SHP77 treated with DMSO at 0.1 percent for 48 hours (cell line): ENCODE measurements at places on chromosomes 1 and 21.

GRCh38 chr1:98651116-98651632 lies 10.3 kb upstream of the SNX7 start:
- DNase-seq, result peak; percentile 43

GRCh38 chr21:37000381-37000780 lies 6.1 kb upstream of the RIPPLY3 start:
- DNase-seq, result no peak

- DNase-seq, result no peak
Measured at GRCh38 chr1:172375211-172375631, 45.3 kb upstream of the C1orf105 start.

DNA sequence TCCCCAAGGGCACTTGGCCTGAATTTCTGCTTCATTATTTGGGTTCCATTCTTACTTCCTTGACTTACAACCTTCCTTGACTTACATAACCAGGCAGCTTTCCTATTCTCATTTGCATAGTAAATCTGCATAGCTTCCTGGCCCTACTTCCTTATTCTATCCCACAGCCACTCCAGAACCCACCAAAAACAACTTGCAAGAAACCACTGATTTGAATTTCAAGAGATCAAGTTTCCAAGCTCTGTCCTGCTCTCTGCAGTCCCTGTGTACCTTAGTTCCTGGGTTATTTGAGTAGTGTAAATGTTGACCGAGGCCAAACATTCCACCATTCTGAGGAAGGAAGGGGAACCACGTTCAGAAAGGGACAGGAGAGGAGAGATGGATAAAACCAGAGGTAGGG lies 603.3 kb downstream of the PTPRC start:
- DNase-seq, result no peak

DNA sequence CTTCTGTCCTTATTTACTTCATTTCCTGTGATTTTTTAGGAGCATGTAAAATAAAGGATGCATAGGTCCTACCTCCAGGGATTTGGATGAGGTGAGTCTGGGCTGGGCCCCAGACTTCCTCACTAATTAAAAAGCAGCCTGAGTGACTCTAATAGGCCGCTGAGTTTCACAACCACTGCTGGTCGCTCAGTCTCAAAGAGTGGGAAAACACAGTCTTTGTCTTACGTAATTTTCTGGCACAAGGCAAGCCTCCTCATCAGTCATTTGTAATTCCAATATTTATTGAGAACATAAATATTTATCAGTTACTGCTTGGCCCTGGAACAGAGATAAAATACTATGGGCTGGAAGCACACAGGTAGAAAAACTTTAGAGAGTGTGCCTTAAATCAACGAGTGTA lies 195.4 kb upstream of the RUNX1 start:
- no peak for DNase-seq

DNA sequence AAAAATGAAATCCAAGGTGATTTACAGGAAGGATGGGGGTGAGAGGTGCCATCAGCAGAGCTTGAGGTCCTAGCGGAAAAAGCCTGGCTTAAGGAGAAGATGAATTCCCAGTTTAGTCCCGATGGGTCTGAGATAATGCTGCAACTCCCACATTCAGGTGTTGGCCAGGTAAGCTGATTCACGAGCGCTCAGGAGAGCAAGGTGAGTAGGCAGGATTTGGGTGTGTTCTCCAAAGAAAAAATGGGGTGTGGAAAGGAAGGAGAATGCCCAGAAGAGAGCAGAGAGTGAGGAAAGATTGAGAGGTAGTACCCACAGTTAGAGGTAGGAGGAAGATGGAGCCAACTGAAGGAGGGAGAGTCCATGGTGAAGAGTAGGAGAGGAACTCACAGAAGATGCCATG lies 12.5 kb downstream of the RIMS3 start:
- no peak for DNase-seq

DNA sequence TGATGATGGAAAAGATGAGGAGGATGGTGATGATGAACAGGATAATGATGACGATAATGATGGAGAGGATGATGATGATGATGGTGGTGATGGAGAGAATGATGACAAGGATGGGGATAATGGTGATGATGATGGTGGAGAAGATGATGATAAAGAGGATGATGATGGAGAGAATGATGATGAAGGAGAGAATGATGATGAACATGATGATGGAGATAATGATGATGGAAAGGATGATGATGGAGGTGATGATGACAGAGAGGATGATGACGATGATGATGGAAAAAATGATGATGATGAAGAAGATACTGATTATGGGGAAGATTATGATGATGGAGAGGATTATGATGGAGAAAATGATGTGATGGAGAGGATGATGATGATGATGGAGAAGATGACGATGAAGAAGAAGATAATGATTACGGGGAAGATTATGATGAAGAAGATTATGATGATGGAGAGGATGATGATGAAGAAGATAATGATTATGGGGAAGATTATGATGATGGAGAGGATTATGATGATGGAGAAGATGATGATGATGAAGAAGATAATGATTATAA lies 204.1 kb downstream of the MATN1 start:
- no peak for DNase-seq

GRCh38 chr1:21244986-21245687 lies 45.1 kb downstream of the ECE1 start:
- DNase-seq, result no peak

- DNase-seq, result no peak
Measured at GRCh38 chr1:53111073-53111556, 31.3 kb downstream of the SLC1A7 start.

GRCh38 chr1:35047188-35047858 lies 15.6 kb upstream of the ZMYM6 start:
- DNase-seq, result no peak

DNA sequence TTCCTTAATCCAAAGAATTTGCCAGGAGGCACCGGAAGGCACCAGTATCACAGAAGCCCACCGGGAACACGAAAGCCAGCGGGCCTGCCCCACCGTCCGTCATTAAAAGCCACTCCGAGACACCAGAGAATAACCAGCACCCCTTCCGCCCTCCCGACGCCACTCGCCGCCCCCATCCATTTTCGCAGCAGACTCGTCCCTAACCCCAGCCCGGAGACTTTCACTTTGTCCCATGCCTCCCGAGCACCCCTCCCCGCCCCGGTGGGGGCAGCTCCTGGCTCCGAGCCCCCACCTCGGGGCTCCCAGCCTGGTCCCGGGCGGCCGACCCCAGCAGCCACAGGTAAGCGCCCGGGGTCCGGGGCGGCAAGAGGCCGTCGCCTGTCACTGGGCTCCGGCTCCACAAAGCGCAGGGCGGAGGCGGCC lies 105.4 kb downstream of the SLC45A1 start:
- no peak for DNase-seq

- no peak for DNase-seq
Measured at GRCh38 chr1:96865731-96866685, 144.4 kb downstream of the PTBP2 start.

GRCh38 chr1:11788549-11789053 lies 17.2 kb downstream of the MTHFR start:
- no peak for DNase-seq

- no peak for DNase-seq
Measured at GRCh38 chr1:166040202-166040997, 126.4 kb downstream of the FAM78B start.

DNA sequence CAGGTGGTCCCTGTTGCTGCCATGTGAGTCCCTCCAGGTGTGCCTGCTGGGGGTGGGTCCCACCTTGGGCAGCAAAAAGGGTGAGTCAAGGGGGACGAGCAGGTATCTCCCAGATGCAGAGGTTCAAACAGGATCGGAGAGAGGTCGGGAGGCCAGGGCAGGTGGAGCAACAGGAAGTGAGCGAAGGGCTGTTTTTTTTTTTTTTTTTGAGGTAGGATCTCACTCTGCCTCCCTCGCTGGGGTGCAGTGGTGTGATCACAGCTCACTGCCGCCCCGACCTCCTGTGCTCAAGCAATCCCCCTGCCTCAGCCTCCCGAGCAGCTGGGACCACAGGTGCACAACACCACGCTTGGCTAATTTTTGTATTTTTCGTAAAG lies 39.4 kb downstream of the SLC2A7 start:
- no peak for DNase-seq

DNA sequence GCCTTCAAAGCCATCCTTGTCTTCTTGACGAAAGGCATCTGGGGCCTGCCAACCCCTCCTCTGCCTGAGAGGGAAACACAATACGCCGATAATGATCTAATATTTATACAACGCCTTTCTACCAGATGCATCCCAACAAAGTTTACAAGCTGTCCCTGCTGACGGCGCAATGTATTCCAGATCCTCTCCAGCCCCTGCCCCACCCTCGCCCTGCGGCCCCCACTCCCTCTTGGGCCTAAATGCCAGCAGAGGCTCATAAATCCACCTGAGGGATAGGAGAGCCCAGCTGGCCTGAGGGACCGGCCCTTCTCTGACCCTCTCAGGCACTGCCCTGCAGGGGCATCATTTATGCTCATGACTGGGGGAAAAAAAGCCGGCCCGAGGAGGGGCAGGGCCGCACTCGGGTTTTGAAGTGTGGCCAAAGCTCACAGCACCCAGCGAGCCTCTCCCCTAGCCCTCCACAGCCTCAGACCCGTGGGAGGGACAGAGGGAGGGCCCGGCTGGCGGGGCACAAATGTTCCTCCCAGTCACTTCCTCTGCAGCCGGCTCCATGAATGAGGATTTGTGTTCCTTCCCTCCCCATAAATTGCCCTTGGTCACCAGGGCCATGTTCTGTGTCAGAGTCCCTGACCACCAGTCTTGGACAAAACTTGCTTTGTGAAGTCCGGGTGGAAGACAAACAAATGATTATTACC lies 140.3 kb downstream of the FOXD2 start:
- no peak for DNase-seq

- no peak for DNase-seq
Measured at GRCh38 chr1:162013289-162013688, 10.4 kb downstream of the OLFML2B start.

DNA sequence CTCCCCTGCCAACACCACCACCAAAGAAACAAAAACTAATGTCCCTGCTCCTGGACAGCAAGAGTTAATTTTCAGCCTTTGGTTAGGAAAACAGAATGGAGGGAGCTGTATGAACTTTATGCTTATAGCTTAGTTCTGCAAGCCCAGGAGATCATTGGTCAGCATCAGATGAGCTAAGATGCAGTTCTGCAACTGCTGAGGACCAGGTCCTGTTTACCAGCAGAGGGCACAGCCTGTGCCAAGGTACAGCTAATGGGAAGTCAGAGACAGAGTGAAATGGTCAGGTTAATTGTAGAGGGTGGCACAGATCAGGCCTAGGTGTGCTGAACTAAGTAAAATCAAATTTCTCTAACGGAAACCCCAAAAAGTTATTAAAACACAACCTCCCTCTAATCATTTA lies 161.3 kb downstream of the ROR1 start:
- DNase-seq, result no peak

DNA sequence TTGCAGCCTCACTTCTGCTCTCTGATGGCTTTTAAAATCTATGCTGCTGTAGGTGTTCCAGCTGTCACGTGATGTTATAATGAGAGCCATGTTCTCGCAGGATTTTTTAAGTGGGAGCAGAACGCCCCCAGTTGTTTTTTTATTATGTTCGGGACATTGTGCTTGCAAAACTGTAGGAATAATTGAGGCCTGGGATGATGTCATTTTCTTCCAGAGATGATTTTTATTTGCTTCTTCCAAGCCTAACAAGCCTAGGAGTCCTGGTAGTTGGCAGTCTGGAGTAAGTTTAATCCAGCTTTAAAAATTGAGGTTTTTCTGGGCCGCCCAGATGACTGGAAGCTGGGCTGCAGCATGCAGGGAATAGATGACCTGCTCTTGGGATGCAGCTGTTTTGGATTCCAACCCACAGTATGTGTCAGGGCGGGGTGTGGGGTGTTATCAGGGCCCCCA lies 34.6 kb upstream of the CHIT1 start:
- DNase-seq, result no peak

GRCh38 chr1:221813887-221814286 lies 72.0 kb upstream of the DUSP10 start:
- no peak for DNase-seq

GRCh38 chr1:212452323-212453155 lies 19.8 kb downstream of the NENF start:
- DNase-seq, result no peak

GRCh38 chr1:208105756-208106155 lies 138.4 kb downstream of the PLXNA2 start:
- DNase-seq, result no peak

DNA sequence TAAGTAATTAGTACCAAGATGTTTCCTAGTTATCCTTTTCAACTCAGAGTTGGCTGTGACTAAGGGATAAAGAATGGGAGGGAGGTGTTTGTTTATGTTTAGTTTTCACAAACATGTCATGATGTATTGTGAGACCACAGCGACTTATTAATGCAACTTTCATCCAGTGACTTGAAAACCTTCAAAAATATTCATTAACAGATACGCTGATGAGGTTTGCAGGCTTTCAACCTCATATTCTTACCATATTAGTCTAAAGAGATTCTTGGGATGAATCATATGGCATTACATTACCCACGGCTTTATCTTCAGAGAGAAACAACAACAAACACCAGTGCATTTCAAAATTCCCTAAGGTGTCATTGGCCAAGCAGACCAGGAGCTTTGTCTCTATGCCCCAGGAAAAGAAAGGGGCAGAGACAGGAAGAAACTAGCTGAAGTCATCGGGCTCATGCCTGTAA lies 36.4 kb downstream of the PALMD start:
- no peak for DNase-seq

GRCh38 chr1:31405578-31406245 lies 7.3 kb upstream of the SERINC2 start:
- DNase-seq, result no peak

- no peak for DNase-seq
Measured at GRCh38 chr1:65762081-65762862, 30.4 kb upstream of the PDE4B start.

- DNase-seq, result no peak
Measured at GRCh38 chr21:46553993-46554392, 50.9 kb downstream of the S100B start.

- DNase-seq, result no peak
Measured at GRCh38 chr1:37360011-37360410, 114.4 kb upstream of the ZC3H12A start.

GRCh38 chr1:64320470-64320869 lies 117.0 kb downstream of the UBE2U start:
- DNase-seq, result no peak

- no peak for DNase-seq
Measured at GRCh38 chr1:162956922-162957321, 95.9 kb upstream of the CCDC190 start.

GRCh38 chr1:181128592-181129497 lies 40.3 kb downstream of the IER5 start:
- DNase-seq, result no peak

GRCh38 chr1:150309758-150310508 lies 11.4 kb upstream of the PRPF3 start:
- peak; percentile 79 for DNase-seq

- DNase-seq, result no peak
Measured at GRCh38 chr1:21216835-21217811, 40.4 kb upstream of the EIF4G3 start.

- no peak for DNase-seq
Measured at GRCh38 chr1:197917805-197918651, 856 bp downstream of the LHX9 start.
